ENCODE measurements at places on chromosomes 4 and X.

DNA sequence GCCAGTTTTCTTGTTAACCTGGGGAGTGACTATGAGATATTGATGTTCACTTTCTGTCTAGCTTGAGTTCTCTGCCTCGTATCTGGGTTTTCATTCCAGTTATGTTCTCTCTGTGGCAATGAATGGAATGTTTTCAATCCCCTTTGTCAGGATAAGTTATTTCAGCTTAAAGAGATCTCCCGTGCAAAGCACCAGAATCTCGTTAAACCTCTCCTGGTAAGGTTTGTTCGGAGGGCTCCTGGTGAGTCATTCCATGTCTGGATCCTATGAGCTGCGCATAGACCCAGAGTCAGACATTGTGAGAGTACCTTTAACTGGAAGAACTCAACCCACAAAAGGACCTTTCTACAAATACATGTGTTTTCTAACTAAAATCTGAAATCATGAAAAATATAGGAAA is 51.0 kb downstream of the KDR start:
- DNase-seq, result no peak

- no peak for DNase-seq
These were observed 71.4 kb downstream of the RGS12 start for GRCh38 chr4:3364199-3364598.

GRCh38 chrX:2159861-2160260 is 340.9 kb downstream of the DHRSX start:
- DNase-seq, result no peak

DNA sequence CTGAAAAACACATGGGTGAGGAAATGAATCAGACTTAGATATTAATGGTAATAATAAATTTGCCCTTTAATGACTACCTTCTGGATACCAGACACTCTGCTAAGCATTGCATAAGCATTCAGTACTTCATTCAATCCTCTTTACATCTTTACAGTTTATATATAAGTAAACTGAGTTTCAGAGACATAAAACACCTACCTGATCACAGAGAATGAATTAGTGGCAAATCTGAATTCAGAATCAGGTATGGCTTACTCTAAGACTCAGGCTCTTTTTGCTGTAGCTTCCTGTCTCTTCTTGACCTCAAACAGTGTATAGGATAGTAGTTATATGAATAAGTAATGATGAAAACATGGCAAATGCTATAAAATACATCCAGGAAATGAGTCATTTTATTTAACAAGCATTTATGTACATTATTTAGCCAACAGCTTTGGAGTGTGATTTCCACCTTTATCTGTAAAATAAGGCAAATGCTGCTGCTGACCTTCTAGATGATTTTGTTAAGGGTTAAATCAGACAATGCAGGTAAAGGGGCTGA is 83.9 kb downstream of the VEGFC start:
- DNase-seq, result no peak

- no peak for DNase-seq
These were observed 23.1 kb upstream of the TMEM184C start for GRCh38 chr4:147594107-147594506.

DNA sequence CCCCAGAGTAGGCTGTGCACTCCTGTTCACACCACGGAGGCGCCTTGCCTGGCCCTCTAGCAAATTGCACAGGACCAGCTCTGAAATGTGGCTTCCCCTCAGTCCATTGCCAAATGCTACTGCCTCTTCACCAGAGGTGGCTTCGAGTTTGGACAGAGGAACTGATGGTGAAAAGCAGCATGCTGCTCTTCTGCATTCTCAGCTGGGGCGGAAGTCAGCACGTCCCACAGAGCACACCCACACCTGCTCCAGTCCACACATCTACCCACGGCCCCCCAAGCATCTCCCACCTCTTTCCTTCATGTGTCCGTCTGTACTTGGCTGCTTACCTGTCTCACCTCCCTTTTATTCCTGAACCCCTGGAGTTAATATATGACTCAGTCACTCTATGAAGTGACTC is 43.5 kb downstream of the LRP2BP start:
- DNase-seq, result no peak

GRCh38 chr4:52914051-52914605 is 52.0 kb downstream of the RASL11B start:
- DNase-seq, result peak; percentile 32

DNA sequence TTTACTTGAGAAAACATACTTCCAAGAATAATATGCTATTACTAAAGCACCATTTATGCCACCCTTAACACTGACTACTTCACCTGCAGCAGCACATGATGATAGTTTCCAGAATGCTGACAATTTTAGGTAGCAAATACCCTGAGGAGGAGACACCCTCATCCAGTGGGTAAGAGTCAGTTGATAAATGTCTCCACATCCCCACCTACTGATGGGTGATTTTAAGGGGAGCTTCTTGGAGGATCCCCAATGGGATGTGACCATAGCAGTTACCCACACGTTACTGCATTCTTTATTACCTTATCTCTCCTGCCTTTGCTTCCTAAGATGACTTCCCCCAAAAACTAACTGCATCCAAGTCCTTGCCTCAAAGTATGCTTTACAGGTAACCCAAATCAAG is 131.2 kb upstream of the SMARCAD1 start:
- no peak for DNase-seq

- no peak for DNase-seq
These were observed 53.7 kb upstream of the TMPRSS11F start for GRCh38 chr4:68183417-68183816.

GRCh38 chr4:138841343-138841742 is 174.2 kb upstream of the NOCT start:
- DNase-seq, result no peak

GRCh38 chrX:103718120-103718519 is 7.4 kb downstream of the TMEM31 start:
- no peak for DNase-seq
